AG09309 (cell line): ENCODE measurements at places on chromosomes 12 and 14.

GRCh38 chr12:98109266-98109665, 406.1 kb upstream of the TMPO start:
- no peak for DNase-seq

DNA sequence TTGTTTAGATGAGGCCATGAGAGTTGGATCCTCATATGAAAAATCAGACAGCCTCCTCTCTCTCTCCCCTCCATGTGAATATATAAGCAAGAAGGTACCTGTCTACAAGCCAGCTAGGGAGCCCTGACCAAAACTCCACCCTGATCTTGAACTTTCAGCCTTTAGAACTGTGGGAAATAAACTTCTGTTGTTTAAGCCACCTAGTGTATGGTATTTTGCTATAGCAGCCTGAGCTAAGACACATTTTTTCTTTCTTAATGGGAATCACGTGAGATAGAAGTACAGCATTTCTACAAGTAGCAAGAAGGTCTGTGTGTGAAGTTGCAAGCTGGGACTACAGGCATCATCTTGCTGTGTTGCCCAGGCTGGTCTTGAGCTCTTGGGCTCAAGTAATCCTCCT, 16.3 kb upstream of the ABHD12B start:
- DNase-seq: no peak

DNA sequence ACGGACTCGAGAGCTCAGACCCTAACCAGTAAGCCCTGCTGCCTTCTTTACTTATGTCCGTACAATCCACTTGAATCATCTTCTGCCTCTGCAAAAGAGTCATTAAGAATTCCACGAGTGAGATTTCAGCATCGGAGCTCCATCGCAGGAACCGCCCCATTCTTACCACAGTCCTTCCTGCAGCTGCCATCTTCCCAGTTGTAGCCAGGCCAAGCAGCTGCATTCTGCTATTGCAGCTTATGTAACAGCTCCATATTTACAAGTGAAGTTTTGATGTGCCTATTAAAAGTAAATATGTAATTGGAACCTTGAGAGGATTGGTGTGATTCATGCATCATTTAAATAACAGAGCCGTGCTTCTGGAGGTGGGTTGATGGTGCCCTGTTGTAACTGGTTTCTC, 157.4 kb downstream of the KICS2 start:
- no peak for DNase-seq

DNA sequence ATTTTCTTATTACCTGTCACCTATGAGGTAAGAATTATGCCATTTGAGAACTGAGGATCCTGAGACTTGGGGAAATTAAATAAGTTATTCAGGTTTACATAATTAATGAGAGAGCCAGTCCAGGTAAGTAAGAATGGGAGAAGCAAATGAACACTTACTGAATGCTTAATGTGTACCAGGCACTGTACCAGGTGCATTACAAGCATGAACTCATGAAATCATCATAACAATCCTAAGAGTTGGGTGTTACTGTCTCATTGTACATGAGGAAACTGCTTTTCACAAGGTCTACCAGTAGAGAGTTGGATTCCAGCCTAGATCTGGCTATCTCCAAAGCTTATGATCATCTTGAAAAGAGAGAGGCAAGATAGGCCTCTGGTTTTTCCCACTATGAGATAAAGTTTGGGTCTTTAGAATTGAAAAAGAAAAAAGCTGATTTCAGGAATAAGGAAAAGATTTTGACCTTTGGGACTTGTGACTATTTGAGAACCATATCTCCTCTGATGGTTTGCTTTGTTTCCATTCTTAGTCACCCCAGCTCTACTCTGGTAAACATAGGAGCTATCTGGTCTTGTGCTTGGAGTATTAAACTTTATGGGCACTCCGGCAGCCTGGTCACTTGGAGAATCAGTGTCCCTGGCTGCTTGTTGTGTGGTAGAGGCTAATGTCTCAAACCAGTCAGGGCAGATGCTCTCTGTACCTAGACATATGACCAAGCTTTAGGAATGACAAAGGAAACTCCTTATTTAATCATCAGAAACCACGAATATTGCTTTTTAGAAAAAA, 48.0 kb downstream of the PTHLH start:
- DNase-seq: no peak

DNA sequence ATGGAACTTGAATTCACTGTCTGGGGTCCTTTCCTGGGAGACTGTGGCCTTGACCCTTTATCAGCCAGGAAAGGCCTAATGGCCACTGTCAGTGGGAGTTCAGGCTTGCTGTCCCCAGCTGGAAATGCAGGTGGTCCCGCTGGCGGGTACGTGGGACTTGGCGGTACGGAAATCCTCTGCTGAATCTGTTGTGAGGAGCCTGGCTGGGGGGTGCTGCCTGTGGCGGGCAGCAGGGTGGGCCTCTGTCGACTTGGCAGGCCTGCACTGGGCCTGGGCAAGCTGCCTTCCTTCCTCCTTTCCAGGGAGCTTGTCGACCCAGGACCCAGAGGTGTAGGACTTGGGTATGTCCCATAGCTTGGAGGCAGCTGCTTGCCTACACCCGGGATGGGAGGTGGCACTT, 26.3 kb downstream of the ZFYVE21 start:
- DNase-seq: no peak

- peak; percentile 80 for DNase-seq
Observed at GRCh38 chr12:115227137-115227615, 543.2 kb upstream of the TBX3 start.

GRCh38 chr14:100107236-100107635, 42.0 kb downstream of the EVL start:
- DNase-seq: no peak

- no peak for DNase-seq
Observed at GRCh38 chr12:94242901-94243300, 94.5 kb downstream of the PLXNC1 start.

DNA sequence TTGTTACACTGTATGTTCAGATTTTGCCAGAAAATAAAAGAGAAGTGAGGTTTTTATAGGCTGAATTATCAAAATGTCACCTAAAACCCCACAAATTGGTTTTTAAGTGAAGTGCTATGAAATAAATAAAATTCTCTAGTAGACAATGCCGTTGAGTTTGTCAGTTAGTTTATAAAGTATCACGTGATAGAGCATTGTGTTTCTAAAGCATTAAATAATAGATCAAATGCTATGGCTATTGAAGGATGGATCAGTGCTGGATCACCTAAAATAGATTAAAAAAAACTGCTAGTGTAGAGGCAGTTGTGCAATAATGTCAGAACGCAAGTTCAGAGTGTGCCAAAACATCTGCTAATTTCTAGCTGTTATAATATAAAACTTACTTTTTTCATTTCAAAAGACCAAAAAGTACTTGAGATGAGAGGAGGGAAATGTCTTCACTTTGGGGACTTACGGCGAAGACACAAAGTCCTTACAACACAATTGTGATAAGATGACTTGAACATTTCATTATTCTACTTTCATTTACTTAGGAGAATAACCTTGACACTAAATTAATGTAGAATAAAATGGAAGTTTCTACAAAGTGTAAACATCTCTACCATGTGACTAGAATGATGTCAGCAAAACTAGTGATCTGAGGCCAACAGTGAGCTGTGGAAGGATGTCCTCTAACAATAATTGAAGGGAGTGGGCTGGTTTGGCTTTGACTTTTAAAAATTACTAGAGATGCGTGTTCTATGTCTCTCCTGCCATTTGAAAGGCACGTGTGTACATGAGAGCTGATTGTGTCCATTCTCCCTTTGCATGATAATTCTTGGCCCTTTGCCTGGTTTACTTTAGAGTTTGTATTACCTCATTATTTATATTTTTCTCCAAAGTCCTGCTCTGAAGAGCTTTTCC, 154.4 kb upstream of the PDE3A start:
- no peak for DNase-seq

DNA sequence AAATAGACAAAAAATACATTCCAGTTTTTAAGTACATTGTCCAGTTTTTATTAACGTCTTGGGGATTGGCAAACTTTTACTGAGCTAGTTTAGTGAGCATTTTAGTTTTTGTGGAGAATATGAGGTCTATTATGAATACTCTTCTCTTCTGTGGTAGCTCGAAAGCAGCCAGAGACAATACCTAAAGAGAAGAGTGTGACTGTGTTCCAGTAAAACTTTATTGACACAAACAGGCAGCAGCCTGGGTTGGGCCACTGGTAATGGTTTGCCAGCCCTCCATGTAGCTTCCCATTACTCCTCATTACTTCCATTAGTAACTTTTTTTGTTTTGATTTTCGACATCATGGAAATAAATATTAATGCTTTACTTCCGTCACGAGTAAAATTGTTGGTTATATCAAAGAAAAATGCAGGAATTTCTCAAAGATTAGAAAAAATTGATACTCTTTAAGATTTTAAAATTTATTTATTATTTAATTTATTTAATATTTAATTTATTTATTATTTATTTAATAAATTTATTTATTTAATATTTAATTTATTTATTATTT, 19.6 kb downstream of the RMST start:
- no peak for DNase-seq

DNA sequence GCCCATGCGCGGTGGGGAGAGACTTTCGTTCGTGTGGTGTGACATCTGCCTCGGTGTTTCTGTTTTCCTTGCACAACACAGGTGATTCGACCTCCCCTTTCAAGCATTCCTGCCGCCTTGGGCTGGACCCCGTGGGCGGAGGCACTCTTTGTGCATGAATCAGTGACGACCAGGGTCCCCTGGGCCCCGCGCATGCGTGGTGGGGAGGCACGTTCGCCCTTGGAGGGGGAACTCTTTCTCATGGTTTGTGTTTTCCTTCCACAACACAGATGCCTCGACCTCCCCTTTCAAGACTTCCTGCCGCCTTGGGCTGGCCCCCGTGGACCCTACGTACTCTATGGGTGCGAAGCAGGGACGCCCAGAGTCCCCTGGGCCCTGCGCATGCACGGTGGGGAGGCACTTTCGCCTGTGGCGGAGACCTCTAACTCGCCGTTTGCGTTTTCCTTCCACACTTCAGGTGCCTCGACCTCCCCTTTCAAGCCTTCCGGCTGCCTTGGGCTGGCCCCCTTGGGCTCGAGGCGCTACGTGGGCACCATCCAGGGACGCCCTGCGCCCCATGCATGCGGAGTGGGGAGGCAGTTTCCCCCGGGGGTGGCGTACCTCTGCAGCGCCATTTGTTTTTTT, 340.9 kb downstream of the ALG10 start:
- no peak for DNase-seq

DNA sequence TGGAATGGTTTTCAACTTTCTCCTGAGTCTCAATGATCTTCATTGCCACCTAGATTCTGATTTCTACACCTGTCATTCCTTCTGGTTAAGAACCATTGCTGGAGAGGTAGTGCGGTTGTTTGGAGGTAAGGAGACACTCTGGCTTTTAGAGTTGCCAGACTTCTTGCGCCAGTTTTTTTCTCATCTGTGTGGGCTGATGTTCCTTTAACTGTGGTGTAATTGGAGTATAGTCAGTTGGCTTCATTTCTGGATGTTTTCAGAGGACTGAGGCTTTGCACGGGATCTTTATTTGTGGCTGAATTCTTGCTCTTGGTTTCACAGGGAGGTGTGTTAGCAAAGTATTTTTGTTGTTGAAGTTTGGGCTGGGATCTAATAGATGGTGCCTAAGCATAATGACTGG, 5.7 kb upstream of the CLEC4D start:
- DNase-seq: no peak

- no peak for DNase-seq
Observed at GRCh38 chr12:30010071-30011052, 226.6 kb upstream of the TMTC1 start.

DNA sequence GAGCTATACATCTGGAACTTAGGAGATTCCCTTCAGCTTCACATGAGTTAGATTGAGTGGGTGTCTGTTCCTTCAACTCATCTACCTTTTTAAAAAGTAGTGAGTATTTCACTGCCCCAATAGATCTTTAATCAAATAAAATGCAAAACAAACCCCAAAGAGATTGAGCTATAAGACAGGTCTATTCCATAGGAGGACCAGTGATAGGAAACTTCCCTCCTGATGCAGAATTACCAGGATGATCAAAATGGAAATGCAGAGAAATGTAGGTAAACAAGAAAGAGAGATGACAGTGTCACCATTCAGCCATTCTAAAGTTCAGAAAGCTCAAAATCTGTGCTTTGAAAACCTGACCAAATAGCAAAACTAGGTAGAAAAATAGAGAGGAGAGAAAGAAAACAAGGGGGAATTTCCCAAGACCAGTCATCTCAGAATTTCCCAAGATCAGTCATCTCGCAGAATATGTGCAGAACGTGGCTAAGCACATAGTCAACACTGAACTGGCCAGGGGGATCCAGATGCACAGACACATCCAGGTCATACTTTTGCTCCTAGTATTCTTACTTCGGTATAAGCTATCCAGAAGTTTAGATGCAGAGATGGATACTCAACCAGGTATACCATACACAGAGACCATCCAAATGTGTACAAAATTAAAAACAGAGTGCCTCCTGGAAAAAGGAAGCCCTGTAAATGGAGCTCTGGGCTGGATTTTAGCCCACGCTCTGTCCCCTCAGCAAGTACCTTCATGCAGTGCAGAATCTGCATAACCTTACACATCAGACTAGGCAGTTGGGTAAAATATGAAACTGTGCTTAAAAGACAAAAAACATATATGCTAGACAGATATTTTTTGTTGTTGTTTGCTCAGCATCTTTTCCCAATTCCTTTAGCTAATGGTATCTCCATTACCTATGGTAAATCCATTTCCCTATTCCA, 27.4 kb downstream of the SLC41A2 start:
- no peak for DNase-seq

DNA sequence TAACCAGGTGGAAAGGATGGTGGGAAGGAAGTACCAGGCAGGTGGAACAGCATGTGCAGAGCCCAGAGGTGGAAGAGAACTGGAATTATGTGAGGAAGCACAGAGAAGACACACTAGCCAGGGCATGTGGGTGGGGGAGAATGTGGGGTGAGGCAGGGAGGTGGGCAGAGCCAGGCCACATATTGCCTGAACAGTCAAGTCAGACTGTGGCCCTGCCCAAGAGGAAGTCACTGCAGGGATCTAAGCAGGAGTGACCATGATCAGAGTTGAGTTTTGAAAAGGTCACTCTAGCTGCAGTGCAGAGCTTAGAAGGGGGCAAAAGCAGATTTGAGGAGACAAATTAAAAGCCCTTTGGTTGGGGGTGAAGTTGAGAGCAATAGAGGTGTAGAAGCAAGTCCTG, 114.0 kb upstream of the SLC38A2 start:
- no peak for DNase-seq

DNA sequence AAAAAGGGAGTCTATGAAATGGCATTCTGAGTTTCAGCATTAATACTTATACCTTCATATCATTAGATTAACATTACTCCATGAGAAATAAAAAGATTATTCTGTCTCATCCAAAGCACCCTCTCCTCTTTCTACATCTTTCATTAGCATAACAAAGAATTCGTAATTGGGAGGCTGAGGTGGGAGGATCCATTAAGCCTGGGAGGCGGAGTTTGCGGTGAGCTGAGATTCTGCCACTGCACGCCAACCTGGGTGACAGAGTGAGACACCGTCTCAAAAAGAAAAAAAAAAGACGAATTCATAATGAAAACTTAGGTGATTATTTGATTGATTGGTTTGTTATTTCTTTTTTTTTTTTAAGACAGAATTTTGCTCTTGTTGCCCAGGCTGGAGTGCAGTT, 1.8 kb upstream of the CDK17 start:
- DNase-seq: no peak

GRCh38 chr12:6333566-6333965, 8.3 kb downstream of the TNFRSF1A start:
- DNase-seq: no peak

GRCh38 chr12:81252228-81252627, 174.3 kb downstream of the ACSS3 start:
- DNase-seq: no peak
